Dermis blood vessel endothelial cell (primary cell): ENCODE measurements at places on chromosomes 5 and 9. TPM values are rescaled to one million over a fixed set of nuclear protein-coding genes. Genes with fewer than 3 reads are reported as not detected.

Gene AFAP1L1
- total RNA-seq = 234 and 264 TPM in 2 replicates

Gene FGF10
- total RNA-seq = not detected in 2 replicates

Gene CLTB
- 107 and 163 TPM in 2 replicates for total RNA-seq

Gene SLC34A1
- not detected in 2 replicates for total RNA-seq

Gene PCDHGA11
- total RNA-seq = 6.8 and 10.6 TPM in 2 replicates

Gene LECT2
- not detected in 2 replicates for total RNA-seq

Gene TAF11L10
- total RNA-seq = not detected in 2 replicates

Gene B4GALT1
- total RNA-seq = 14.1 and 35.7 TPM in 2 replicates

Gene GPR150
- total RNA-seq = 0.05 and 0.17 TPM in 2 replicates

Gene TRUB2
- 16.2 and 24.9 TPM in 2 replicates for total RNA-seq

Gene SETX
- 92.7 and 123 TPM in 2 replicates for total RNA-seq

Gene INSYN2B
- 2.9 and 5.3 TPM in 2 replicates for total RNA-seq

Gene MCTP1
- 191 and 255 TPM in 2 replicates for total RNA-seq

DNA sequence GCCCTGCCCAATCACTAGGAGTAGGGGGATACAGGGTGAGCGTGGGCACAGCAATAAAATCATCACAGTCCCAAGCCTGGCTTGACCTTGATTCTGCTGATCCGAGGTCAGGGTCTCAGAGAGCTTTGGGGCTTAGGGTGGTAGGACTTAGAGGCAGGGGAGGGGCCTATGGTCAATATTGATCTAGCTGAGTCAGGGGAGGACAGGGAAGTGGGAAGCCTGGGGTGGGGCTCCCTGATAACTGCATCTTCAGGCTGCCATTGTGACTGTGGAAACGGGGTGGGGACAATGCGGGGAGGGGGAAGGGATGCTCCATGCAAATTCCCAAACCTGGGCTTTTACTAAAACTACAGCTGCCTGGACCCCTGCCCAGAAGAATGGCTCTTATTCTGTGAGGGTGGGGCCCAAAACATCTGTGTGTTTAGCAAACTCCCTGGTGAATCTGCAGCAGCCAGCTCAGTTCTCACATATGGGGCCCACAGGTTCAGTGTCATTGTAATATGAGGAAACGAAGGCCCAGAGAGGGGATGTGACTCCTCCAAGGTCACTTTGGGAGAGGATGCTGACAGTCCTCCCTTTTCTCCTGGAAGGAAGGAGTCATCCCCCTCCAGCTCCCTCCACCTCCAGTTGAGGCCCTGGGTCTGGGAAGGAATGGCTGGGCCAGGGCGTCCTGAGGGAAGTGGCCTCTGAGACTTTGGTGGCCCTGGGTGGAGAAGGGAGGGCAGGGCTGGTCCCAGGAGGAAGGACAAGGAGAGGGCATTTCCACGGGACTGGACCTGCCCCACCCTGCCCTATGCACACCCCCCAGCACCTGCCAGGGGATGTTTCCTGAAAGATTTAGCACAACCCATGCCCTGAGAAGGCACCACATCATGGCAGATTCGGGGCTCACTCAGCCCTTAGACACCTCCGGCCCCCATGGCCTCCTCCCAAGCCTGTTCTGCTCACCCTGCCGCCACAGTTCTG, 26.4 kb downstream of the SLC6A7 start:
- DNase-seq = no peak

DNA sequence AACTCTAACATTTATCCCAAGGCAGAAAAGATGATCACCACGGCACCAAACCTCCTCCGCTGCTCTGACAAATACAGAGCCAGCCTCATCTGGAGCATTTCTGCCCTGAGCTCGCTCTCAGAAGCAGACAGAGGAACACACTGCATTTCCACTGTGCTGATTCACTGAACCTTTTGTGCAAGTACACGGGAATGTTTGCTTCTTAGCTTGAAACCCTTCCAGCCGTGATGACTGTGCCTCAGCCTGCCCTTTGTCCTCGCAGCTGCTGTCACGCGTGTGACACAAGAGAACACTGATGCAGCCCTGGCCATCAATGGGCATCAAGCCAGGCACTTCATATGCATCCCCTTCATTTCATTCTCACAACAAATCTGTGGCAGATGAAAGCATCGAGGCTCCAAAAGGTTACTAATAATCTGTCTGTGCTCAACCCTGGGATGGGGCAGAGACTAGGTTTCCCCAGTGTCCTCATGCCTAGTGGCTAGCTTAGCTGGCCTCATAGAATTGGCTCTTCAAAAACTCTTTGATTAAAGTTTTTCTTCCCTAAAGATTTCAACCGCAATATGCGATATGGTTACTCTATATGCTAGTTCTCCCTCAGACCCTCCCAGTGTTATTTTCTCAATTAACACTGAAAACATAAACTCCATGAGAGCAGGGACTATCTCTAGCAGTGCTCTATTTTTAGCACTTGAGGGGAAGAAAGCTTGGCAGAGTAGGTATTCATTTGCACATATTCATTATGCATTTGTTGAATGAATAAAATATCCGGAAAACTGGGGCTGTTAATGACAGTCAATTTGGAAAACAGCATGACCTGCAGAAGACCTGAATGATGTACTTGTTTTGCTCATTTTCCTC, 7.3 kb downstream of the CDC14B start:
- no peak for DNase-seq

GRCh38 chr5:163943546-163943945, 438.1 kb downstream of the MAT2B start:
- DNase-seq = peak; percentile 87

DNA sequence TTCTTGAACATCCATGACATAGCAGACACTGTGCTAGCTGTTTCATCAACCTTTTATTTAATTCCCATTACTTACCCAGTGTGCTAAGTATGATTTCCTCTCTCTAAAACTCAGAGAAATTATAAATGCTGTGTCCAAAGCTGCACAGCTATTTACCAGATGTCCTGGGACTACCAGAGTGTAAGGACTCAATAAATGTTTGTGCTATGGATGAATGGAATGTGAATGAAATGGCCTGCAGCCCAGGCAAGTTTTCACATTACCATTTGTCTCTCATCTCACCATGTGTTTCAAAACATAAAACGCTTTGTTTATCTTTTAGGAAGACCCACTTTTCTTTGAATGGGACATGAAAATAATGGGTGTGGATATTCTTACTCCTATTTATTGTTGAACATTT, 96.2 kb downstream of the ARHGEF28 start:
- no peak for DNase-seq

- DNase-seq = no peak
These were observed 4.5 kb upstream of the EGFL7 start for GRCh38 chr9:136657974-136658848.

GRCh38 chr5:79566896-79567295, 45.3 kb upstream of the TENT2 start:
- no peak for DNase-seq

DNA sequence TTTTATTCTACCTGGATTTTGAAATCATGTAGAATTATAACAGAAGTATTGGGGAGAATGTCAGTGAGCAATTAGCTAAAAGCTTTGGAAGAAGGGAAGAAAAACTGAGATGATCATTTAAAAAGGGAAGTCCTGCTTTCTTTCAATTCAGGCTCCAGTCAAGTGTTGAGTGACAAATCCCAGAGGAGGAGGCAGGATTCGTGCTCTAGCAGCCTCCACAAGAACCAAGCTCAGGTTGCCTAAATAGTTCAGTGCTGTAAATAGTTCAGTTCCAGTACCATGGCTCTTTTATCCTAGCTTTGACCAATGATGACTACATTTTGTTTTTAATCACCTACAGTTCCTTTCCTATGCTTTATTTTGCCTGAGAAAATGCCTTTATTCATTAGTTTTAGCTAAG, 204.9 kb upstream of the NREP start:
- no peak for DNase-seq

GRCh38 chr9:3704890-3705289, 179.1 kb upstream of the RFX3 start:
- no peak for DNase-seq

GRCh38 chr9:110933350-110934001, 104.8 kb downstream of the LPAR1 start:
- no peak for DNase-seq

DNA sequence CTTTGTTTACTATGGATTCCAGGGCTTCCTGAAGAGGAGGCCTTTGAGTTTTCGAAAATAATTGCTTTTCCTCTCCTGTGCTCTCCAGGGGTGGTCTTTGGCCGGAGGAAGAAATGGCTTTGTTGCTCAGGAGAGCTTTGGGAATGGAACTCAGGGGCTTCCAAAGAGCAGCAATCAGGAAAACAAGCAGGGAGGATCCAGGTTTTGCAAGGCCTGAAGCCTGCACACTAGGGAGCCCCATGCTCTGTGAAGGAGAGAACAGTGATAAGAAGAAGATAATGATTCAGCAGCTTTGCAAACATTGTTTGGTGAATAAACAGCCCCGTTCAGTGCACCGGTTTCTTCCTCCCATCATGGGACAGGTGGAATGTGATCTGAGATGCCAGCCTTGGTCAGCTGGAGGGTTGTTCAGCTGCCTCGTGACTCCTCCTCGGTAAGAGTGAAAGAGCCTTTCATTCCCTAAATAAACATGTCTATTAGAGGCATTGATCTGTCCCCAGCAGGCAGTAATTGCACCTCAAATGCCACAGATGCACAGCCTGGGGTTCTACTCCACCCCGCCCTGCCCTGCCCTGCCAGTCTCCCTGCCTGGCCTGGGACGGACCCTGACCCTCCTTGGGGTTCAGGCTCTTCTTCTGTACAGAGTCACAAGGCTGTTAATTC, 11.5 kb upstream of the ALDH1B1 start:
- no peak for DNase-seq

GRCh38 chr9:125956102-125956501, 208.9 kb downstream of the PBX3 start:
- DNase-seq = no peak

DNA sequence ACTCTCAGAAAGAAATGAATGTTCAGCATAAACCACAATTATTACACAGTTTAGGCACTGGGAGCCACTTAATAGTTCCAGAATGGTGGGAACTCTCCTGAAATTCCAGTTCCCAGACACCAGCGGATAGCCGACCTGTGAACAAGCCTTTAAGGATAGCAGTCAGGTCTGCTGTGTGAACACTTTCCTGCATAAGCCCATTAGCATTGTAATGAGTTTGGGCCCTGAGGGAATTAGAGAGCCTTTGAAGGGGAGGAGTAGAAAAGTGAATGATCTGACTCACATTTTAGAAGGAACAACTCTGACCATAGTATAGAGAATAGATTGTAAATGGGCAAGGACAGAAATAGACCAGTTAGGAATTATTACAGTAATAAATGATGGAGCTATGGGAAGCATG, 189.1 kb downstream of the ADGRV1 start:
- no peak for DNase-seq

GRCh38 chr9:15180124-15180523, 126.9 kb downstream of the TTC39B start:
- no peak for DNase-seq

DNA sequence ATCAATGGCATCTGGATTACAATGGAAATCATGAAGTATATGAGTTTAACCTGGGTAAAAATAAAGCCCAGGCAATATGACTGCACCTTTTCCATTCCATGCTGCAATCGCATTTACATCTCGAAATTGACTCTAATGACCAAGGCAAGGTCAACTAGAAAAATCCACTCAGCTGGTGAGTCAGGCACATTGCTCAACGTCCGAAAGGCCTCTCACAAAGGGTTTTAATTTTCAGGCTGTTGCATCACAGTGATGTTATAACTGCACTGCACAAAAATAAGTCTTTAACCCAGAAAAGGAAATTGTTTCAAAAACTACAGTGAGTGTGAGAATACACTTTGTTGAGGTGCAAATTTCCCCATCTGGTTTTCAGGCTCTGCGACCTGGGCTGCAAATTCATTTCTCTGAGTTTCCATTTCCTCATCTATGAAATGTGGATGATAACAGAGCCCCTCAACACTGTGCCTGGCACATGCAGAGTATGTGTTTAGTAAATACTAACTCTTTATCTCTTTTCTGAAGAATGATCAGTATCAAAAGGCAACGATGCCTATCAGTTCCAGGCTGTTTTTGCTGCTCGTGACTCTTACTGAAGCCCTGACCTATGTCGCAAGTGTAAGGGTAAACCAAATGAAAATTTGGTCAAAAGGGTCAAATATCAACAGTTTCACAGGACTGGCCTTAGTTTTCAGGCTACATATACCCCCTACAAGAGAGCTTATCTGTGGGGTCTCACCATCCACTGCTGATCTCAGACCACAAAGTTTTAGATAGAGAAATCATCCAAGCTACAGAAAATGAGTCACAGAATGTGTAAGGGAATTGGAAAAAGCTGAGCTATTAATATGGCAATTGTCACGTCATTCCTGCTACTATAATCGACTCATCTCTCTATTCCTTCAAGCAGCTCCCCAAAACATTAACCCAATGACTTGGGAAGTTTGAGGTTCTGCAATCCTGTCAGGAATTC, 4.1 kb downstream of the NFIL3 start:
- DNase-seq = peak; percentile 84

DNA sequence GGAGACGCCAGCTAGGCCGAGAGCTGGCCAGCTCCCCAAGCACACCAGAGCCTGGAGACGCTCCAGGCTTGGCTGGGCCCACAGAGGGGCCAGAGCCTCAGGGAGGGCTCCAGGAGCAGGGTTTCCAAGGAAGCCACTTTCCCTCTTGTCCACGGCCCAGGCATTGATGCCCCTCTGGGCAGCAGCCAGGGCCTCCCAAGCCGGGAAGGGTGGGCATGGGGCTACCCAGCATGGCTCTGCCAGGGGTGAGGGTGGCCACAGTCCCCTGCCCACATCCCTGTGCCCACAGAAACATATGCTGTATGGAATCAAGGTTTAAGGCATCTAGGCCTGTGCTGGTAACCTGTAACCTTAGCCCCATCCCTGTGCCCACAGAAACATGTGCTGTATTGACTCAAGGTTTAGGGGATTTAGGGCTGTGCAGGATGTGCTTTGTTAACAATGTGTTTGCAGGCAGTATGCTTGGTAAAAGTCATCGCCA, 1.5 kb upstream of the DPP7 start:
- DNase-seq = no peak

- DNase-seq = no peak
These were observed 109.8 kb downstream of the DENND1A start for GRCh38 chr9:123820139-123820538.

DNA sequence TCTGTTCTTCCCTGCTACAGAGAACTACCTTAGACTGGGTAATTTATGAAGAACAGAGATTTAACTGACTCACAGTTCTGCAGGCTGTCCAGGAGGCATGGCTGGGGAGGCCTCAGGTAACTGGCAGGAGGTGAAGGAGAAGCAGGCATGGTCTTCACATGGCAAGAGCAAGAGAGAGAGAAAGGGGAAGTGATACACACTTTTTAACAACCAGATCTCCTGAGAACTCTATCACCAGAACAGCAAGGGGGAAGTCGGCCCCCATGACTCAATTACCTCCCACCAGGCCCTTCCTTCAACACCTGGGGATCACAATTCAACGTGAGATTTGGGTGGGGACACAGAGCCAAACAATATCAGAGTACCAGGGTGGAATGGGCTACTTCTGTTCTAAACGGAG, 766.8 kb downstream of the TLE1 start:
- no peak for DNase-seq

DNA sequence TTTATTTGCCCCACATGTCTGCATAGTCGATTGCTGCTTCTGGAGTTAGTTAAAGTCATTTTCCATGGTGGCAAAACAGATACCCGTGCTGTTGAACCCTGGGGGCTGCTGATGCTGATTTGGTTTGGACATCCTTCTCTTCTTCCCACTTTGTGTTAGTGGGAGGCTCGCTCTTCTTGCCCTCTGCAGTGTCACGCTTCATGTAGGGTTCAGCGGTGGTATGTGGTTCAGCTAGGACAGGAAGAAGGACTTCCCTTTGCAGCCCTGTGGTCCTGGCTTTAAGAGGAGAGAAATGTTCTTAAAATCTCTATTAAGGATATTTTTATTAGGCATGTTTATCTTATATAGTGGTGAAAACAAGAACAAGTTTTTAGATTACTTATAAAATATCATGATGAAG, 36.2 kb downstream of the SLC36A1 start:
- DNase-seq = no peak
